ENCODE measurements at places on chromosomes 7 and 10.
A peak's percentile ranks its signal among the peaks of the same experiment; 100 is the strongest.

DNA sequence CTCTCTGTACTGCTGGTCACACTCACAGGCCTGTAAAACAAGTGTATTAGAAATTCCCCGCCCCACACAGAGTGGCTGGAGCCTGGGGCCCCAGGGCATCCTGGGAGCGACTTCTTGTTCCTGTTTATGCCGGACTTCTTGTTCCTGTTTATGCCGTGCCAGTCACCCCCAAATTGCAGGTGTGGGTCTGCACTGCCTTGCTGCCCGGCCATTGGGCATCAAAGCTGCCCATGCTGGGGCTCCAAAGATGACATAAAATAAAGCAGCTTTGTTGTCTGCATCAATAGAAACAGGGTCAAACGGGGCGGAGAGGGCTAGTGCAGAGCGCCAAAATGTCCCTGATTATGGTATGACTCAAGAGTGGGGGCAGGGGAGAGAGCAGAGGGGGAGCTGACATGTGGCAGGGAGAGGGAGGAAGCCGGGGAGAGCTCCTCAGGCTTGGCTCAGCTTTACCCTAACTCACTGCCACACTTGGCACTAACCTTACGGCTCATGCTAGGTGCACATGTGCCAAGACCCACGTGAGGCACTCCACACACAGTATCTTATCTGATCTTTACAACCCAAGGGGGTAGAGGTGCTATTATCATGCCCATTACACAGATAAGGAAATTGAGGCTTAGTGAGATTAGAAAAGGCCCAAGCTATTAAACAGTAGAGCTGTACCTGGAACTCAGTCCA is 98.4 kb downstream of the PIP4K2A start:
- DNase-seq: no peak

DNA sequence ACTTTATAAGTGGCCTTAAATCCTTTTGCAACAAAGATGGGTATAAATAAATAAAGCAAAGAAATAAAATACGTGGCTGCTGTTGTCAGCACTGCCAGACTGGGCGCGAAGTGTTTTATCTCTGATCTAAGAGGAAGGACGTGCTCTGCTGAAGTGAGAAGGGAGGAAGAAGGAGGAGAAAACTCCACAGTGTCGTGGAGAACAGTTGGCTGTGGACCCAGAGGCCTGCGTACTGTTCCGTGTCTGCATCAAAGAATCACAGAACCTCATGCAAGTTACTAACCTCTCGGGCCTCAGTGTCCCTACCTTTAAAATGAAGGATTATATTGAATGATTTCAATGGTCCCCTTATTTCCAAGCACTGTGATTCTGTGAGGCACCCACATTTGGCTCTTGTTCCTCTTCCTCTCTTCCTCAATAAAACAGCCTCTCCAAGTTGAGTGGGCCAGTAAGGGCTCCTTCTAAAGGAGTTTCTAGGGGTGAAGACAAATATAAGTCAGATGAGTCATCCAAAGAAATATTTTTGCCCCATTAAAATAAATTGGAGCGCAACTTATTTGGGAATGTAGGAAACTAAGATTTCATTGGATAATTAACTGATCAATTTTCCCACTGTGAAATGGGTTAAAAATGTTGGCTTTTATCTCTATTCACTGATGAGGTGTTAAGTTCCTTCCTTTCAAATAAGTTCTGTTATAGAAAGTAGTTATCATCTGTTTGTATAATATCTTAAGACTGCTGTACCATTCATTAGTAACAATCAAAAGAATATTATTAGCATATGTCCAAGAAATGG is 126.9 kb upstream of the EFCAB10 start:
- DNase-seq: peak; percentile 64

- DNase-seq: peak; percentile 21
These were observed 6.5 kb upstream of the DENND2A start for GRCh38 chr7:140646931-140647647.

DNA sequence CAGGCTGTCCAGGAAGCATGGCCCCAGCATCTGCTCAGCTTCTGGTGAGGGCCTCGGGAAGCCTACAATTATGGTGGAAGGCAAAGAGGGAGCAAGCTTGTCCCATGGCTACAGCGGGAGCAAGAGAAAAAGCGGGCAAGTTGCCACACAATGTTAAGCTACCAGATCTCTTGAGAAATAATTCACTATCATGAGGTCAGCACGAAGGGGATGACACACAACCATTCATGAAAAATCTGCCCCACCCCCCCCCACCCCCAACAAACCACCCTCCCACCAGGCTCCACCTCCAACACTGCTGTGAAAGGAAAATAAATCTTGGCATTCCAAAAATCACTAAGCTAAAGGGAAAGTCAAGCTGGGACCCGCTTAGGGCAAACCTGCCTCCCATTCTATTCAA is 545.8 kb upstream of the NRP1 start:
- DNase-seq: no peak

- no peak for DNase-seq
These were observed 31.2 kb downstream of the BMPER start for GRCh38 chr7:33936503-33936902.

DNA sequence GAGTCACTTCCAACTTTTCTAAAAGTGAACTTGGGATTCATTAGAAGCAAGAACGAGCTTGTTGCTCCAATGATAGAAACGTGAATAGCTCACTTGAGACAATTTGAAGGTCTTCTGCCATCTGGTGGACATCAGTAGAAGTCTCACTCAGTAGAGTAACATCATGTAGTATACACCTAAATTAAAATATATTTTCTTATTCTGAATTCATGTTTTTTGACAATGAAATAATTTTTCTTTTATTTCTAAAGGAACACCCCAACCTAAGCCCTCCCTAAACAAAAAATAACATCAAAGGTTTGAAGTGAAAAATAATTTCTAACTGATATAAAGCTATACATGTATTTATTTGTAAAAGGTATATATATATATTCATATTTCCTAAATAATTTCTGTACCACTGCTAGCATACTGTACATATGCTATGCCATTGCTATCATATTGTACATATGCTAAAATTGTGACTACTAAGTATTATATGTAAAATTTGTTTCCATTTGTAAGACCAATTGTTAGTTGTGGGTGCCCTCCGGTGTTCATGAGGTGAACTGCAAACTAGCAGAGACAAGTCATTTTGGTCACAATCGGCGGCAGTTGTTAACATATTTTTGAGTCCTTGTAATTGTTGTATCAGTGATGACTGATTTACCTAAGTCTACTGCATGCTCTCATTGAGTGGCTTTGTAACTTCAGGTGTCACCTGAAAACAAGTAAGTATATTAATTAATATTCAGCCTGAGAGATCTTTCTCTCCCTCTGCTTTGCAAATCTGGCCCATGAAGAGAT is 121.9 kb downstream of the PTPRZ1 start:
- DNase-seq: peak; percentile 57

- no peak for DNase-seq
These were observed 125.7 kb downstream of the TSPAN12 start for GRCh38 chr7:120732256-120732655.

GRCh38 chr7:105209870-105210269 is 178.9 kb downstream of the SRPK2 start:
- DNase-seq: no peak

GRCh38 chr7:72032934-72033333 is 379.2 kb downstream of the CALN1 start:
- no peak for DNase-seq

DNA sequence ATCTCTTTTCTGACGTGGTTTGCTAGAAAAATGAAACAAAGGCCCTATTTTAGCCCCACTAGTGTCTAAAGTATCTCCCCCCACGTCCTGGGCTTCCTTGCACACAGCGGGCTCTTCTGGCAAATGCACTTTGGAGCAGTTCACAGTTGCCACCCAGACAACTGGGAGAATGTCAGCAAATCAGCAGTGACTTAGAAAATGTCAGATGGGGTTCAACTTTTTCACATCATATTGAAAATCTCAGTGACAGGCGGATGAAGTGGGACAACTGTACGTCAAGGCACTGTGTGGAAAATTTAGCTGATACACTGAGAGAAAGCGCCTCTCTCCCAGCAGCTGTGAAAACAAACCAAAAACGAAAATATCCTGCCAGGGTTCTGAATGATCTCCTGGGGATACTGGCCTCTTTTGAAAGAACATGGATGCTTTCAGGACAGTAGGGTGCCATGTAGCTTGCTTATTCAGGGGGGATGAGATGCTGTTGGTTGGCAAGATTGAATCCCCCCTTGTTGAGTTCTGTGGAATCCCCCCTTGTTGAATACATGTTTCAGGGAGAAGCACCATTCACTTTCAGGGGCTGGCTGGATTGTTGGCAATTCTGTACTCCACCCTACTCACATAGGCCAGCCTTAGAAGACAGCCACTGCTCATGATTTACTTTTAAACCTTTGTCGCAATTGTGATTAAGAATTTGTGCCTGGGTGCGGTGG is 372.8 kb upstream of the CELF2 start:
- DNase-seq: no peak

GRCh38 chr10:15352836-15353235 is 18.3 kb downstream of the FAM171A1 start:
- DNase-seq: no peak

DNA sequence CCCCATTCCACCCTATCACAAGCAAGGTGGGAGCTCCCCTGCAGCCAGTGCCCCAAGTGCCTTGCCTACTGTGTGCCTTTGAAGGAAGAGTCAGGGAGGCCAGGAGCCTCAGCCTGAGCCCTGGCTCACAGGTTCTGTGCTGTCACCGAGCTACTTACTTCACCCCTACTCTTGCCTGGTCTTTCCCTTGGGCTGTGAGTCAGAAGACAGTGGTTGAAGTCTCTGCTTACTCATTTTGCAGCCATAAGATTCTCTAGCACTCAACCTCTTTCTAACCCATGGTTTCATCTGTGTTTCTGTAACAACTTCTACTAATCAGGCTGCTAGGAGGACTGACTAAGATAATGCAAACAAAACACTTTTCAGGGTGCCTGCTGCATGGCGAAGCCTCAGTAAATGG is 114.5 kb downstream of the PLCE1 start:
- no peak for DNase-seq

- no peak for DNase-seq
These were observed 1.4 kb downstream of the CELF2 start for GRCh38 chr10:11018855-11019631.

DNA sequence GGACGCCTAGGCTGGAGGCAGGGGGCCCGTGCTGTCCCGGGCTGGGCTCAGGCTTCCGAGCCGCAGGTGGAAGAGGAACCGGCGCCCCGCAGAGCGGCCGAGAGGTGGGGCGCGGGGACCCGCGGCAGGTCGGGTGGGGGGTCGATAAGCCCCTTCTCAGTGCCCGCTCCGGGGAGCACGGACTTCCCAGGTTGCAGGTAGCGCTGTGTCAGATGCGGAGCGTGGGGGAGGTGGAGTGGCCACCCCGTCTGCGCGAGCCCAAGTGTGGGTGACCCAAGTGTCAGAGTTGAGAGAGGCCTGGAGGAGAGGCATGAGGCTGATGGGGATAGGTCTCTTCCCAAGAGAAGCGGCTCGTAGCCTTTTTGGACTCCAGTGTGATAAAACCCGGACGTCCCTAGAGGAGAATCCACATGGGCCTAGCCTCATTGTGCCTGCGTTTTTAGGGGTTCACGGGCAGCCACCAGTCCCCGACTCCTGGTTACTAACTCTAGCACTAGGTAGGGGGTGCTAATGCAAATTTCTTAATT is 580 bp downstream of the EEPD1 start:
- no peak for DNase-seq

GRCh38 chr10:19917751-19918478 is 101.7 kb downstream of the PLXDC2 start:
- DNase-seq: no peak

- DNase-seq: no peak
These were observed 19.9 kb upstream of the CRHR2 start for GRCh38 chr7:30702200-30702599.

- no peak for DNase-seq
These were observed 471.7 kb downstream of the GRM8 start for GRCh38 chr7:126780993-126781392.

- DNase-seq: no peak
These were observed 24.6 kb upstream of the MRPS33 start for GRCh38 chr7:141039376-141039775.

- DNase-seq: no peak
These were observed 1211.3 kb downstream of the REEP3 start for GRCh38 chr10:64732372-64732957.

DNA sequence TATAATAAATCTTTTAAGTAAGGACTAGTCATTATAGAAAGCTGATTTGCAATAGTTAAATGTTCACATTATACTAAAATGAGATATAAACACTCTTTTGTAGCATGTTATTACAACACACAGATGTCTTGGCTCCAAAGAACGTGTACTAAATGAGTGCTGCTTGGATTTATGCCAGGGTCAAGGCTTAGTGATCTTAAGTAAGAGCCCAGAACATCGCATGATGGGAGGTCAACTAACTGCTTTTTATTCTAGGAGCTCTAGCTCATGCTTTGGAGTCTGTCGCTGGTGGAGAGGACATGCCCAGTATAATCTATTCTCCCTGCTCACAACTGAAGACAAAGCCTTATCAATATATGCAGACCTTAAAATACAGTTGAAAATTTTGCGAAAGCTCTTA is 315.1 kb downstream of the BBS9 start:
- DNase-seq: peak; percentile 41

DNA sequence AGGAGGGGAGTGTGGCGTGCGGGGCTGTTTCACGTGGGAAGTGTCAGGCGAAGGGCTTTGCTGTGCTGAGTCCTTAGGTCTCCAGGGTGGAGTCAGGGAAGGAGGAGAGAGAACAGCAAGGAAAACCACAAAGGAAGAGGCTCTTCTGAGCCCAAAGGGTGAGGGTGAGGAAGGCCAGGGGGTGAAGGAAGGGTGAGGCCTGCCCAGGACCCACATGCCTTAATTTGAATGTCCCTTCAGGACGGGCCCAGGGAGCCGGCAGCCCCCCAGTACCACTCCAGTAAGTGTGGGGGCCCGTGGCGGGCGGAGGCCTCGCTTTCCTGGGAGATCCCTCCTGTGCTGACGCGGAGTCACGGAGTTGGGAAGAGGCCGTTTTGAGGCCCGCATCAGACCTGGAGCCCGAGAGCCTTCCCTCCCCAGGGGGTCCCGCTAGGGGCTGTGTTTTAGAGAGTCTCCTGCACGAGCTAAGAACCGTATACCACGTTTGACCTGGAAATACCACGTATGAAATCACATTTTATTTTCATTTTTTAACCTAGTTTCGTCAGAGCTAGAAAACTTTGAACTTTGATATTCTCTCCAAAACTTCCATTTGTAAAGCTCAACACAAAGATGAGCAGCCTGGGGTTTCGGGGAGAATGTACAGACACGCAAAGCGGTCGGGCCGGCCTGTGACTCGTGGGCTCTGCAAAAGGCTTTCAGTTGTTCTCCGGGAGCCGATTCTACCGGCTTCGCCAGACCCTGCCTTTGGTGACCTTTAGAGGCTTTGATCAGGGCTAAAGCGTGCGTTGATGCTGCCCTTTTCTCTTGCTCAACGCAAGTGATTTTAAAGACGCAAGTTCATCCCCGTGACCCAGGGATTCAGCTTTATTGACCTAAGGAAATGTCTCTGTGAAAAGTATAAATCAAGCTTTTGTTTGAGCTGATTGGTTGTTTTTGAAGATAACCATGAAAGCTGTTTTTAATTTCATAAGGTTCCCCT is 23.6 kb upstream of the TTYH3 start:
- DNase-seq: no peak
